ENCODE measurements at places on chromosomes 4 and X. TPM values are rescaled to one million over a fixed set of nuclear protein-coding genes. Genes with fewer than 3 reads are reported as not detected.

The VCX2 gene
- total RNA-seq, result not detected

The PDZD4 gene
- 41.8 TPM for total RNA-seq

The MAGEE2 gene
- total RNA-seq, result not detected

The SPP1 gene
- total RNA-seq, result 1.1 TPM

The CLNK gene
- total RNA-seq, result not detected

The PAGE2 gene
- total RNA-seq, result not detected

The PLK4 gene
- 5.6 TPM for total RNA-seq

DNA sequence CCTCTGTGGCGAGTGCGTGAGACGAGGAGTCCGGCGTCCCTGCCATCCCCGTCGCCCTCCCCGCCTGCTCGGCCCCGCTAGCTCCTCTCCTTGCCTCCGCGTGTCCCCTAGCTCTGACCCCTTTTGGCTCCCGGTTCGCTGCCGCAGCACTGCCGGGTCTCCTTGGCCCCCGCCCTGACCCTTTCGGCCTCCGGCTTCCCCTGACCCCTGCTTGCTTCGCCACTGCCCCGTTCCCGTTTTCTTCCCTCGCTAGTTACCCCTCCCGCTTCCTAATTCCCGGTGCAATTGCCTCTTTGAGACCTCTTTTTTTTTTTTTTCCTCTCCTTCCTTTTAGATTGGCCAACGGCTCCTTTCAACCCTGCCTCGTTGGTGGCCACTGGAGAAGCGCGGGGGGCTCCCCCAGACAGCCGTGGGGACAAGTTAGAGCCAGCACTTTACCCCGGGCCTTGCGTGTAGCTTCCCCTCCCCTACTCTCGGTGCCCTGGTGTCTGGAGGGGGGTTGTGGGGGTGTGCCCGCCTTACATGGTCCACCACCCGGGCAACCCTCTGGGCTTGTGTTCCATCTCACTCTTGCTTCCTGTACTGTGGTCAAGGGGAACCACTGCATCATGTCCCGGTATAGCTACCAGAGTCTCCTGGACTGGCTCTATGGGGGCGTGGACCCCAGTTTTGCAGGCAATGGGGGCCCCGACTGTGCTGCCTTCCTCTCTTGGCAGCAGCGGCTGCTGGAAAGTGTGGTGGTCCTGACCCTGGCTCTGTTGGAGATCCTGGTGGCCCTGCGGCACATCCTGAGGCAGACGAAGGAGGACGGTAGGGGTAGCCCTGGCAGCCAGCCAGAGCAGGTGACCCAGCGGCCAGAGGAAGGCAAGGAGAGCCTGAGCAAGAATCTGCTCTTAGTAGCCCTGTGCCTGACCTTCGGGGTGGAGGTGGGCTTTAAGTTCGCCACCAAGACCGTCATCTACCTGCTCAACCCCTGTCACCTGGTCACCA lies 548 bp downstream of the TMEM164 start:
- peaks cover 5% of the 10 kb centered on the region for H3K27me3 ChIP-seq
- DNase-seq, result peak; percentile 12
- H3K4me1 ChIP-seq, result peaks cover 32% of the 10 kb centered on the region
- no peaks in the 10 kb centered on the region for H3K36me3 ChIP-seq

DNA sequence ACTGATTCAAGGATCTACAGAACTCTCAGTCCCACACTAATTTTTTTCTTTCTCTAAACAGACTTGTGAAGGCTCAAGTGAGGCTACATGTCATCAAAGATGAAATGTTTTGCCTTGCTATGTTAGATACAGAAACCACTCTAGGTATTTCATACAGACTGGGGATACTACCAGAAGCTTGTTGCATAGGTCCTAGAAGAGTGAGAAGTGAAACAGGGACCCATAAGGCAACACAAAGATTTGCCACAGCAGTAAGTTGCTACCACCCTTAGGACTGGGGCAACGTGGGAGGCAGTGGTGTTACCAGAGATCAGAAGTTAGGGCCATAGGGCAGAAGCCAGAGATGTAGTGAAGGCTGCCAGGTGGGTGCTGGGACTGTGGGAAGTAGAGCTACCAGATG lies 50.7 kb upstream of the MID1IP1 start:
- no peaks in the 10 kb centered on the region for H3K36me3 ChIP-seq
- H3K4me3 ChIP-seq, result no peak overlapping the region
- H3K27ac ChIP-seq, result no peak overlapping the region

- DNase-seq, result no peak
- no peaks in the 10 kb centered on the region for H3K36me3 ChIP-seq
- H3K27me3 ChIP-seq, result no peaks in the 10 kb centered on the region
- H3K4me3 ChIP-seq, result no peak overlapping the region
These were observed 372.1 kb downstream of the BMPR1B start for GRCh38 chr4:95129821-95130311.

DNA sequence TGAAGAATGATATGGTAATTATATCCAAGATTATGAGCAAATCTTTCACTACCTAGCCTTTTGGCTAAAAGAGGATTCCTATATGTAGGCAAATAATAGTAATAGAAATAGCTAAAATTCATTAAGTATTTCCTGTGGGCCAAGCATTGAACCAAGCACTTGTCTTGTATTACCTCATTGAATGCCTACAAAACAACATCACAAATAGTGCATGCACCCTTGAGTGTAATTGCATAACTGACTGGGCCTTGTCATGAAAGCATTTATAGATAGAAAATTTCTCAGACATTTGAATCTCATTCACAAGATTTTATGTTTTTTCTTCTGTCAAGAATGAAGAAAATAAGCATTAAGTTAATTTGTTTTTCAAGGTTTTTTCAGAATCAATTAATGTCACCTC lies 3.9 kb upstream of the HPGDS start:
- DNase-seq, result no peak
- no peaks in the 10 kb centered on the region for H3K27me3 ChIP-seq
- H3K27ac ChIP-seq, result no peak overlapping the region
- no peaks in the 10 kb centered on the region for H3K4me1 ChIP-seq
- no peaks in the 10 kb centered on the region for H3K36me3 ChIP-seq

DNA sequence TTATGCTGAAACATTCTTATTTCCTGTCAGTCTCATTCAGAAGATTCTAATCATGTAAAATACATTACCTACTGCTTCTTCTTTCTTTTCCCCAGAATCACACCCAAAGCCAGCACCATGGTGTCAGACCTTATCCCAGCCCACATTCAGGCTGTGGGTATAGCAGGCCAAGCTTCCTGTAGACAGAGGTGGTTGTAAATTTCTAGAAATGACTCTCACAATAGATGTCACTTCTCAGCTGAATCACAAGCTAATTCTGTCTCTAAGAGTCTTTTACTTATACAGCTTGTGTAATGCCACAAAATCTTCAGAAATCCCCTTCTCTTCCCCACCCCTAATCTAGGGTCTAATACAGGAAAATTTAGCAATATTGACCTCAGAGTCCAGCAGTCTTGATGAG lies 239.6 kb downstream of the PARM1 start:
- H3K27me3 ChIP-seq, result no peaks in the 10 kb centered on the region
- H3K4me3 ChIP-seq, result no peak overlapping the region
- no peak overlapping the region for H3K27ac ChIP-seq
- H3K36me3 ChIP-seq, result no peaks in the 10 kb centered on the region
- DNase-seq, result no peak
- H3K4me1 ChIP-seq, result peaks cover 7% of the 10 kb centered on the region

DNA sequence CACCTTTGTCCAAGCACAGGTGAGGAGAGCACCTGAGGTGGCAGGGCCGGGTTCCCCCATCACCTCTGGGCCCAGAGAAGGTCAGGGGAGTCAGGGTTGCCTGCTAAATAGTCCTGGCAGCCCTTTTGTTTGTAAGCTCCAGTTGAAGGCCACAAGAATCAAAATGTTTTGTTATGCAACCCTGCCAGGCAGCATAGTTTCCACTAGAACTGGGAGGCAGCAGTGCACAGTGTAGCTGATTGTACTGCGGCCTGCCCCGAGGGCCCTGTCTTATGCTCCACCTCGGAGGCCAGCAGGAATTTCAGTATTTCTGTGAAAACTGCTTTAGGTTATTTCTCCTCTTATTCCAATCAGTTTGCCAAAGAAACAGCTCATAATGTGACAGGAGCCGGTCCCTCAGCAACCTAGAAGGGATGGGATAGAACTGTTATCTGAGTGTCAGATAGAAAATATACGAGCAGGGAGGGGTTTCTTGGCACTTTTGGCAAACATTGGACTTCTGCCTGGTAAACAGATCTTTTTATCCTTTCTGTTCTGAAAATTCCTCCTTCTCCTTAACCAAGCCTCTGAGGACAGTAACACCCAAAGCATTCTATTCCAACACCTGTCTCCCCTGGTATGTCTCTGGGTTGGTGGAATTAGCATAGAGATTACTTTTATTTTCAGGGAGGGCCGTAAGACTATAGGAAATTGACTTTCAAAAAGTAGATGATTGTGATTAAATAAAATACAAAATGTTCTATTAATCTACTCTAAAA lies 93.6 kb downstream of the LNX1 start:
- H3K36me3 ChIP-seq, result peaks cover 7% of the 10 kb centered on the region
- H3K4me1 ChIP-seq, result no peaks in the 10 kb centered on the region
- DNase-seq, result no peak

- DNase-seq, result no peak
- H3K4me1 ChIP-seq, result no peaks in the 10 kb centered on the region
- H3K4me3 ChIP-seq, result no peak overlapping the region
- H3K27me3 ChIP-seq, result peaks cover 2% of the 10 kb centered on the region
- peaks cover under 1% of the 10 kb centered on the region for H3K36me3 ChIP-seq
These were observed 110.1 kb downstream of the PGRMC2 start for GRCh38 chr4:128177498-128177897.

- no peaks in the 10 kb centered on the region for H3K4me1 ChIP-seq
- no peaks in the 10 kb centered on the region for H3K27me3 ChIP-seq
- H3K36me3 ChIP-seq, result no peaks in the 10 kb centered on the region
- no peak overlapping the region for H3K4me3 ChIP-seq
These were observed 118.7 kb upstream of the PRPS2 start for GRCh38 chrX:12672367-12673106.

- DNase-seq, result no peak
- no peak overlapping the region for H3K27ac ChIP-seq
These were observed 653 bp downstream of the PLA2G12A start for GRCh38 chr4:109729117-109729717.

- peaks cover 4% of the 10 kb centered on the region for H3K27me3 ChIP-seq
- DNase-seq, result no peak
- peaks cover 6% of the 10 kb centered on the region for H3K36me3 ChIP-seq
- H3K27ac ChIP-seq, result no peak overlapping the region
- H3K4me1 ChIP-seq, result no peaks in the 10 kb centered on the region
These were observed 417.7 kb upstream of the GALNT7 start for GRCh38 chr4:172750910-172751309.

- no peak for DNase-seq
- H3K36me3 ChIP-seq, result peaks cover 5% of the 10 kb centered on the region
- H3K27me3 ChIP-seq, result peaks cover 2% of the 10 kb centered on the region
- no peak overlapping the region for H3K27ac ChIP-seq
These were observed 70.2 kb downstream of the AR start for GRCh38 chrX:67613996-67614395.

GRCh38 chr4:15116509-15117079 lies 114.3 kb downstream of the CPEB2 start:
- no peaks in the 10 kb centered on the region for H3K4me1 ChIP-seq
- no peaks in the 10 kb centered on the region for H3K36me3 ChIP-seq
- H3K27ac ChIP-seq, result no peak overlapping the region
- no peaks in the 10 kb centered on the region for H3K27me3 ChIP-seq
- DNase-seq, result no peak
- H3K4me3 ChIP-seq, result no peak overlapping the region

DNA sequence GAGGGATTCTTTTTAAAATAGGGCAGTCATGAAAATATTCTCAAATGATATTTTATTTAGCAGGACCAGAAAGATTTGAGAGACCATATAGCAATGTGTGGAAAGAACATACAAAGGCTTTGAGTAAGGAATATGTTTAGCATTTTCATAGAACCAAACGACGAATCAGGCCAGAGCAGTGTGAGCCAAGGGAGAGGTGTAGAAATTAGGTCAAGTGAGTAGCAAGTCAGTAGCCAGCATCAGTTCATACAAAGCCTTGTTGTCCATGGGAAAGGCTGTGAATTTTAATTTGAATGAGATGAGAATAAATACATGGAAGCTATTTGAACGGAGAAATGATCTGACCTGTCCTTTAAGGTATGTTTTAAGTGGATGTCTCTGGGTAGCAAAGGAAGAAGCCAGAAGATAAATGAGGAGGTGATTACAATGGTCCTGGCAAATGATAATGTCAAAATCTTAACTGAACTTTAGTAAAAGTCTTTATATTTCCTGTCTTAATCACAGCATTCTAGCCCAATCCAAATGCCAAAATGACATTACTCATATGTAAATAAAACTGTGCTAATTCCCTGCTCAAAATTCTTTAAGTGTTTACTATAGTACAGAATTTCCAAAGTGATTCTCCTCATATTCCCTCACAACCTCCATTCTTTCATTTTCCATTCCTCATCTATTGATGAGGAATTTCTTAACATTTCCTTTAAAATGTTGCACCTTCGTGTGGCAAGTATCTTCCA lies 155.7 kb upstream of the SLIT2 start:
- peaks cover 2% of the 10 kb centered on the region for H3K27me3 ChIP-seq
- no peak for DNase-seq
- no peaks in the 10 kb centered on the region for H3K36me3 ChIP-seq
- no peak overlapping the region for H3K27ac ChIP-seq
- no peak overlapping the region for H3K4me3 ChIP-seq

GRCh38 chr4:87150498-87151261 lies 69.7 kb downstream of the KLHL8 start:
- H3K4me1 ChIP-seq, result peaks cover 8% of the 10 kb centered on the region
- no peak overlapping the region for H3K4me3 ChIP-seq
- no peak overlapping the region for H3K27ac ChIP-seq
- DNase-seq, result no peak
- H3K36me3 ChIP-seq, result no peaks in the 10 kb centered on the region
- no peaks in the 10 kb centered on the region for H3K27me3 ChIP-seq

- DNase-seq, result no peak
- no peak overlapping the region for H3K4me3 ChIP-seq
- H3K4me1 ChIP-seq, result no peaks in the 10 kb centered on the region
These were observed 10.6 kb upstream of the H2AZ1 start for GRCh38 chr4:99960648-99961047.

DNA sequence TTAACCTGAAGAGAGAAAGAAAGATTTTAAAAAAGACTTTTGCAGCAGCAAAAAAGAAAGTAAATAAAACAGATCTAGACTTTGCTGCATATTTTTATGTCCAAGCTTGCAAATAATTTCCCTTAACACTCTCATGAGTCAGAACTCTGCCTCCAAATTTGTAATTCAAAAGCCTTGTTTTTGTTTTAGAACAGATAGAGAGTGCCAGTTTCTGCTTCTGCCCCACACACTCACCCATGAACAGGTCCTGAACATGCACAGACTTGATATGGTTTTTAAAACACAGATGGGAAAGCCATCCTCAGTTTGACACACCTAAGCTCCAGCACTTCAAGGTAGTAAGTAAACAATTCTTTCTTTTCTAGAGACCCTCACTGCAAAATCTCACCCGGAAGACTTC lies 39.7 kb upstream of the VCX3B start:
- H3K36me3 ChIP-seq, result no peaks in the 10 kb centered on the region
- H3K4me3 ChIP-seq, result no peak overlapping the region
- peaks cover under 1% of the 10 kb centered on the region for H3K27me3 ChIP-seq
- H3K4me1 ChIP-seq, result no peaks in the 10 kb centered on the region
- H3K27ac ChIP-seq, result no peak overlapping the region

DNA sequence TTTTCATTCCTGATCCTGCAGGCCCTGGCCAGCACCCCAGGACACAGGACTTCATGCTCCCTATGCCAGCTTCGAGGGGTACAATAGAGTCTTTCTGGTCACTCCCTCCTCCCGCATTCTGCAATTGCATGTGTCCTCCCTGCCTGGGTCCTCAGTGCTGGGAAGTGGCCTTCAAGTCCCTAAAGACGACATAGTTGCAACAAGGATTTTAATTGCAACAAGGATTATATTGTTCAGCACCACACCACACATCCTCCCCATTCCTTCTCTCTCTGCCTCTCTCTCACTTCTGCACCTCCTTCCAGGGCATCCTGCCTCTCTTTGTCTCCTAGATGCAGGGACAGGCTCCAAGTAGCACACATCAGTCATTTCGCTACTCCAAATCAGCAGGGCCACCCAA lies 25.5 kb downstream of the SCD5 start:
- no peak overlapping the region for H3K4me3 ChIP-seq
- H3K36me3 ChIP-seq, result peaks cover 4% of the 10 kb centered on the region
- no peak for DNase-seq

Measured in glutamatergic neuron (in vitro differentiated cells).